NCI-H1694 treated with DMSO at 0.1 percent for 48 hours (cell line): ENCODE measurements at places on chromosomes 2 and 18.

- DNase-seq, result no peak
These were observed 615.8 kb upstream of the SALL3 start for GRCh38 chr18:78363556-78364387.

DNA sequence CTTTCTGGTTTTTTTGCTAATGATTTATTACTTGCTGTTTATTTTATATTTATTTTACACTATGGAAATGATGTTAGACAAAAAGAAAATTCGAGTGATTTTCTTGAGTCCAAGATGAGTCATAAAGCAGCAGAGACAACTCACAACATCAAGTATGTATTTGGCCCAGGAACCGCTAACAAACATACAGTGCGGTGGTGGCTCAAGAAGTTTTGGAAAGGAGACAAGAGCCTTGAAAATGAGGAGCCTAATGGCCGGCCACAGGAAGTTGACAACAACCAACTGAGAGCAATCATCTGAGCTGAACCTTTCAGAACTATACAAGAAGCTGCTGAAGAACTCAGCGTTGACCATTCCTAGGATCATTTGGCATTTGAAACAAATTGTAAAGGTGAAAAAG lies 594.1 kb downstream of the SATB2 start:
- DNase-seq, result no peak

DNA sequence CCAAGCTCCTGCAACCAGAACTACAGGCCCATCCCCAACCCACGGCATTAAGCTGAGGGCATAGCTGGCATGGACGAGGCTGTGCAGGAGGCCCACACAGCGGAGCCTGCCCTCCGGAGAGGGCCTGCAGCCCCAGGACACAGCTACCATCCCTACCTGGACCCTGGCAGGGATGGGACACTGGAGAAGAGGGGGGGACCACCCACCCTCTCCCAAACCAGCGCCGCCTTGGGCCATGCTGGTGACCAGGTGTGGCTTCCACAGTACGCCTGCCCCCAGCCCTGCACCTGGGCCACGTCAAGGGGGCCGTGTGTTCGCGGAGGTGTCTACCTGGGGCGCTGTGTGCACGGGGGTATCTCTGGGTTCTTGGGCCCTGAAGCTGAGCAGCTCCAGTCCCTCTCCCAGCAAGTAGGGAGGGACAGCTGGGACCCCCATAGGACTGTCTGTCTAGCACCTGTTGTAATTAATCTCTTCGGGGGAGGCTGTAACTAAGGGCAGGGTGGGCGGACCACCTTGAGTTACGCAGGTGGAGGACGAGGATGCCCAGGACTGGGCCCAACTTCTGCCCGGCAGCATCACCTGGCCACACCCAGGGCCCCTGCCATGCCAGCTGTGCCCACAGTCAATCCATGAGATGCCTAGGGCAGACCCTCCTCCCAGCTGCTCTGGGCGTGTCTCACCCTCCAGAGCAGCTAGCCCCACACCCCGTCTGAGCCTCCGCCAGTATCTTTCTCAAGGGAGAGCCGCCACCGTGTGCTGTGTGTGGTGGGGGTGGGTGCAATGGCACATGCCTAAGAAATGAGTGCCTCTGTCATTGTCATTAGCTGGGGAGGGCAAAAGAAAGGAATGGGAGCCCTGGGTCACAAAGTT lies 18.3 kb downstream of the HS6ST1 start:
- peak; percentile 64 for DNase-seq

GRCh38 chr2:188399159-188399558 lies 107.5 kb downstream of the GULP1 start:
- DNase-seq, result no peak
